ENCODE measurements at places on chromosomes 5 and 9. TPM values are rescaled to one million over a fixed set of nuclear protein-coding genes. Genes with fewer than 3 reads are reported as not detected.

DNA sequence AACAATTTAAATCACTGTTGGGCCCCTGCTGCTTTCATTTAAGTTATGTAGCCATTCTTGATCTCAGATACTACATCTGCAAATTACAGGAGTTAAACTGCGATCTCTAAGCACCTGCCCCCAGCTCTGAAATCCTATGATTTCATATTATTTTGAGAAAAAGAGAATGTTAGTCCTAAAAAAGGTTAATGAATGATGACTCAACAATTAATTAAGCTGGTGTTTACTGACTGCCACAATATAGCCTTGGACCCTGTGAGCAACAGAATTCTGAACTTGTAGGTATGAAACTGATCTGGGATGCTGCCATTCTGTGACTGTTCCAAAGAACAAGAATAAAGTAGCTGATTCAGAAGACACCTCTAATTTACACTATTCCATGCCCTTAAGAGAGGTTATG lies 124.4 kb upstream of the FBXL7 start:
- DNase-seq = no peak

DNA sequence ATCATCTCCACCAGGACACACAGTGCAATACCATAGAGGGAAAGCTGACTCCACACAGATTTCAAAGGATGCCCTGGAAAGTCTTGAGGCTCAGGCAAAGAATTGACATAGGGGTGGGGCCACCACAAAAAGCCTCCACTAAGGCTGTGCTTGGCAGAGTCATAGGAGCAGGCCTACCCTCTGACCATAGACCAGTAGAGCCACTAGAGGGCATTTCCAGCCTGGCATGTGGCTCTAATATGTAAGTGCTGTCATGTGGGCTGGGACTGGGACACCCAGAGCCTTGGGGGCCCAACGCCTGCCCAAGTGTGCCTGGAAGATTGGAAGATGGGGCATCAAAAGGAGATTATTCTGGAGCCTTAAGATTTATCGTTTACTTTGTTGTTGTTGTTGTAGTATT lies 726.0 kb downstream of the DNAH5 start:
- no peak for DNase-seq

The ITK gene
- total RNA-seq = 1.2 TPM

DNA sequence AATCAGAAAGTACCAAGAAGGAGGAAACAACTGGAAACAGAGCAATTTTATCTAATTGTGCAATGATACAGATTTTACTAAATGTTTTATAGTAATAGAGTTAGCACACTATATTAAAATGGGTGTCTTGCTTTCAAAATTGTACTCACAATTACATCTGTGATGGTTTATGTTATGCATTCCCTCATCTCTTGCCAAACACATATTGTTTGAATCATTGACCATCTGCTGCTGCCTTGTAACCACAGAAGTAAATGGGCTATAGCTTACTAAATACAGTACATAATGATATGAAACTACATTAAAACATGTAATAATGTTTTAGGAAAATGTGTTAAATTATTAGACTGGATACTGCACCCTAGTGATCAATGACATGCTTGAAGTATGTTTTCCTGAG lies 158.1 kb downstream of the SLC25A46 start:
- no peak for DNase-seq

The ENG gene
- total RNA-seq = 137 TPM

- DNase-seq = no peak
Observed at GRCh38 chr9:4739587-4740387, 1.2 kb downstream of the AK3 start.

- DNase-seq = peak; percentile 74
Observed at GRCh38 chr5:111092062-111092853, at the start of gene WDR36. Gene WDR36, plus strand, starts transcription at chr5:111092348. Its CDS starts 109 bp downstream, at chr5:111092457.

- no peak for DNase-seq
Observed at GRCh38 chr9:32010322-32010721, 374.1 kb upstream of the ACO1 start.

All from tibial nerve (tissue), 4 donors.